ENCODE measurements at places on chromosomes 4 and X. TPM values are rescaled to one million over a fixed set of nuclear protein-coding genes. Genes with fewer than 3 reads are reported as not detected.

The GLOD5 gene
- total RNA-seq: 0.63 TPM

The PTCHD1 gene
- total RNA-seq: not detected

The HERC3 gene
- 1.8 TPM for total RNA-seq

The DTHD1 gene
- 0.37 TPM for total RNA-seq

The MAGED2 gene
- total RNA-seq: 35.4 TPM

The TMEM156 gene
- not detected for total RNA-seq

The HS3ST1 gene
- 53.5 TPM for total RNA-seq

The EDNRA gene
- not detected for total RNA-seq

The GPR119 gene
- not detected for total RNA-seq

The GYPE gene
- total RNA-seq: not detected

The CTAG2 gene
- not detected for total RNA-seq

The GLRA2 gene
- total RNA-seq: not detected

DNA sequence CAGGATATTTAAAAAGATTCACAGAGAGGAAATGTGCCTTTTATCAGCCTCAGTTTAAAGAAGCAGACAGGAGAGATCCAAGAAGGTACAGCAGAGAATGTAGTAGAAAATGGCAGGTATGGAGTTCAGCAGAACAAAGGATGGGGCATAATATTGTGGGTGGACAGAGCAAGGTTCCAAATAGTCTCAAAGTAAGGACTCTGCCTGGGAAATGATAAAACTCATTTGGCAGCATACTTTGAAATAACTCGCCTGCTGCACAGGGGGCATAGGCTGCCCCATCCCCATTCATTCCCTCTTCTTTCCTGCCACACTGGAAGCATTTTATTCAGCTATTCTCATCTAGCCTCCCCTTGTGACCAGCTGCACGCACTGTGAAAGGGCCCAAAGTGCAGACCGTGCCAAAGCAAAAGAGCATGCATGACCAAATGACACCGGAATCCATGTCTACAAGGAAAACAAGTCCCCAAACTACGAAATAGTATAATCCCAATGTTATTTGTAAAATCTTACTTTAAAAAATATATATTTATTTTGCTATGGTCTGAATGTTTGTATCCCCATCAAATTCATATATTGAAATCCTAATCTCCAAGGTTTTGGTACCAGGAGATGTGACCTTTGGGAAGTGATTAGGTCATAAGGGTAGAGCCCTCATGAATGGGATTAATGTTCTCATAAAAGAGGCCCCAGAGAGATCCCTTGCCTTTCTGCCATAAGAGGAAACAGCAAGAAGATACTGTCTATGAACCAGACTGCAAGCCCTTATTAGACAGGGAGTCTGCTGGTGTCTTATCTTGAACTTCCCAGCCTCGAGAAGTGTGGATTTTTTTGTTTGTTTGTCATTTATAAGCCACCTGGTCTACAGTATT, 77.4 kb upstream of the PRSS48 start:
- DNase-seq: no peak

DNA sequence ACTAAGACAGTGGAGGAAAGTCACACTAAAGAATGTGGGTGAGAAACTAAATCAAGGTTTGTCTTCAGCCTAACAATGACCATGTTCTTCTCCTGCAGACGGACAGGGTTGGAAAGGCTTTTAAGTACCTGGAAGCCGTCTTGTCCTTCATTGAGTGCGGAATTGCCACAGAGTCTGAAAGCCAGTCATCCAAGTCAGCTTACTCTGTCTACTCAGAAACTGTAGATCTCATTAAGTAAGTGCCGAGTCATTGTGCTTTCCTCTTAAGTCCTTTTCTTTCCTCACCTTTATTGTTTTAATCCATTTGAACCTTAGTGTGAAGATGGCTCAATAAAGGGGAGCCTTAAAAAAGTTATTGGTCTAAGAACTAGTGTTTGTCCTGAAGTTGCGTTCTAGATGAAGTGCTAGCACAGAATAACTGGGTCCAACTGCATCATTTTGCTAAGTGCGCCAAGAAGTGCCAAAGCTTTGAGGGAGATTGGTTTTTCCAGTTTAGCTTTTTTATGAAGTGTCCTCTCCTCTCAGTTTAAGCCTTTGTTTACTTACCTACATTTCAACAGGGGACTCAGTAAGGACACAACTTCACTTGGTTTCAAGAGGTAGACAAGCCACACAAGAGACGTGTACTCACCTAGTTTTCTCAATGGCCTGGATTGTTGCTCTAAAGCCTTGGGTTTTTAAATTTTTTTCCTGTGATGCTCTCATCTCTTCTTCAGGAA, 89.3 kb downstream of the KLHL8 start:
- DNase-seq: no peak

DNA sequence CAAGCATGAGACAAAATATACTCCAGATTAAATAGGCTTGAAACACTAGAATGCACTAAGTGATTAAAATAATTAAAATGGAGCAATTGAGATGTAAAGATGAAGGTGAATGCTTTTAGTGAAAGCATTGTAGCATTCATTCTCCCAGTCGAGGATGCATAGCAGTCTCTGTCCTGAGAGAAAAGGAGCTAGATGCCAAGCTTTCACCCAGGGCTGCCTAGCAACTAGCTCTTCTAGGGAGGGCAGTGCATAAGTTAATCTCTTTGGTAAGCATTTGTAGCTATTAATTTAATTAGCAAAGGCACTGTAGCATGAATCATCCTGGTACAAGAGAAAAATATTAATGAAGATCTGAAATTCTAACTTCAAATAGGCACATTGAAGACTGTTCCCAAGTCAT, 1014.8 kb downstream of the C4orf33 start:
- no peak for DNase-seq

DNA sequence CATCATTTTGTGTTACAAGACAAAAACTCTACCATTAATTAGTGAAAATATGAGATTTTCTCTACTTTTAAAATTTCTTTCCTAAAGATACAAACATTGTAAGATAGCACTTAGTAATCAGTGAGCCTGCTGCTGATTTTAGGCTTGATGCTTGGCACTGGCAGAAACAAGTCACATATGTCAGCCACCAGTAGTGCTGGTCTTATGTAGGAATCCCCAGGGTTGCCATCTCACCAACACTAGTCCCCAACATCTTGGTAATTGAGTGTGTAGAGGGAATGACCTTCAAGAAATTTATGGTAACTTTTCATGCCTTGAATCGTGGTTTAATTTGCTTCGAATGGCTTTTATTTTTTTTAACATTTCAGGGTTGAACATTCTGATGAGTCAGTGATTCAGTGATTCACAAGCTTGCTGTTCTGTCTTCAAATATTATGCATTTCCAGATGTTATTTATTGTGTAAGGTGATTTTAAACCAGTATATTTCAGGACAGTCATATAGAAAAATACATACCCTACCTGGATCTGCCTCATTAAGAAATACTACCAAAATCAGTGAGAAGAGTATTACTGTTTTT, 11.9 kb downstream of the EXOC1 start:
- DNase-seq: no peak

DNA sequence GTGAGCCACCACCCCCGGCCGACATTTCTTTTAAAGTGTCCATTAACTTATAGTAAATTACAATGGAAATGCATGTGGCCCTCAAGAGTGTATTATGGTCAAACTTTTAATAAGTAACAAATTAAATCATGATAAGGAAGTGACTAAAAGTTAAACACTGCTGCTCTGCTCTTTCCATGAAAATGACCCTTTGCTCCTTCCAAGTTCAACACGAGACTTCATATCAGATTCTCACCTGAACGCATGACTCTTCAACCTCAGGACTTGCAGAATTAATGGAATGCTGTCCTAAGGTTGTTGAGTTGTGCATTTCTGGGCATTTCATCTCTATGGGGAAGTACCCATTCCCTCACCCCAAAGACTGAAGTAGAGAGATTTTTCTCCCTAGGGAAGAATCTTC, 27.1 kb downstream of the AWAT2 start:
- DNase-seq: peak; percentile 13

GRCh38 chr4:99300934-99301333, 10.1 kb upstream of the ADH1A start:
- peak; percentile 43 for DNase-seq

DNA sequence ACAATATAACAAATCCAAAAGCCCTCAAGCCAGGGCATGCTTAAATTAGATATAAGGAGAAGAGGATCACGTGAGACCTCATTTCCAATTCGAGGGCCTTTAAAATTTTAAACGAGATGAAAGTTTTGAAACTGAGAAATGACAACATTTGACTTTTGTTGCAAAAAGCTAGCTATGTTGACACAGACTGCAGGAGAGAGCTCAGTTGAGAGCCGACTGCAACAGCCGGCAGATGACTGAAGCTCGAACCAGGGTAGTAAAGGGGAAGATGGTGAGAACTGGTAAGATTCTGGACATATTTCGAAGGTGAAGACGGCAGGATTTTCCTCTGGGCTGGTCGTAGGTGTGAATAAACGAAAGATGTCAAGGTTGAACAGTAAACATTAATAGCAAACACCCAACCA, 773 bp downstream of the PRMT9 start:
- peak; percentile 17 for DNase-seq

DNA sequence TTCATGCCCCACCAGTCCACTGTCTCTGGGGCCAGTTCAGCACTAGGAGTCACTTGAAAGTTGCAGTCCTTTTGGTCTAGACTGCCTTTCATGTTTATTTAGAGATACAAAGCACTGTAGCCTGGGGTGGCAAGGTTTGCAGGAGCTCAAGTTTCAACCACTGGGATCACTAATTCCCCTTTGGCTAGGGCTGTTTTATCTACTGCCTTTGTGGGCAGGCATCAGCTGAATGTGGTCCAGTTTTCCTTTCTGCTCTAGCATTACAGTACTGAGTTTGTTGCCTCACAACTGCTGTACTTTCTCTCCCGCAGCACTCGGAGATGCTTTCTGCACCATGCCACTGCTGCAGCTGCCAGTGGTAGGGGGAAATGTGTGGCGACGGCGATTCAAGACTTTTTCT, 222.3 kb upstream of the HDX start:
- DNase-seq: no peak

DNA sequence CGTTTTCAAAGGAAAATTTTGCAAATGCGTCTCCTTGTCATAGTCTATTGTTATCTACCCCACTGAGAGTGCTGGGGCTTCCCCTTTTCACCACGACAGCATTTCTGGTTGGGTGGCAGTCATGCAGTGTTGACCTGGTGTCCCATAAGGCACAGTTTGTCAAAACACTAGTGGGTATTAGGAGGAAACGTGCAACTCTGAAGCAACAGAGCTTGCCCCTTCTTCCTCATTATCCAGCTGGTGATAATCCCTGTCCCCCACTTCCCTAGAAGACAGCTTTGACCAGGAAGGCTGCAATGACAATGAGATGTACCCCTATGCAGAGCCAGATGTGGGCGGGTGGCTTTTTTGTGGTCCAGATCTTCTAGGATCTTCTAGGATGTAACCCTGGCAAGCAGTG, 1.8 kb downstream of the TBC1D1 start:
- no peak for DNase-seq

DNA sequence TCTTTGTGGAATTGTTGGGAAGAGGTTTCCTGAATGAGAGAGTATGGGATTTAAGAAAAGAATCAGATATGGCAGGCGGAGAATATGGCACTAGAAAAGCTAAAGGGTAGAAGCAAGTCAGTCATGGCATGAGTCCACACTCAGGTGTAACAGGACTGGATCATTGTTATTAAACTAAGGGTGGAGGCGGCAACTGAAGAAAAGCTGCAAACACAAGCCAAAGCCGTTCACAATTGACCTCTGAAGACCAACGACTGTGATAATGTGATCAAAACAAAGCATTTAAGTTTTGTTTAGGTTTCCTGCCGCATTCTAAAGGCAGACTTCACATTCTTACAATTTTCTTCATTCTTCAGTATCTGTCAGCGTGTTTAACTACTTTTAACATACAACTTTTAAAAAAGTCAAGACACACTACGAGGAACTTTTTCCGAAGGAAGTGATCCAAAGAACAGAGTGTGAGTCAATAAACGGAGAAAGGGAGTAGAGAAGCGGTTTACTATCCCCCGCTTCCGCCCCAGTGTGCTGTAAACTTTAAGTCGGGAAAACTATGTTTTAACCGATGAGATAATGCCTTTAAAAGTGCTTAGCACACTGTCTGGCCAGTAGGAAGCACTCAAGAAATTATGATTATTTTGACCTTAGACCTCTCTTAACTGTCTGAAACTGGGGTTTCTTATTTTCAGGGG, 909 bp upstream of the SLAIN2 start:
- DNase-seq: no peak

DNA sequence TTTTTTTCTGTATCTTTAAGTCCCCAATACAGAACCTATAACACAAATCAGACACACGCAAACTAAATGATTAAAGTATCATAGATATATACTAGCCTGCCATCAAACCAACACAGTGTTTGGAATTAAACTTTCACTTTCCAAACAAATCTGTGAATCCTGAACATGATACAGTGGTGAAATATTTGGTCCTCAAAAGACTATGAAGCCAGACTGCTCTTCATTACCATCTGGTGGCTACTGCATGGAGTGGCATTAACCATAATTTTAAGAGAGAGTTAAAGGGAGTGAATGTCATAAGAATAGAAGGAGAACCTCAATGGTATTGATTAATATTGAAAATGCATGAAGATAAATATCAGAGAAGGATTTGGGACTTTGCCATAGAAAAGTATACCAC, 9.2 kb upstream of the GABRA4 start:
- DNase-seq: no peak

- peak; percentile 26 for DNase-seq
These were observed 75.7 kb downstream of the ANXA3 start for GRCh38 chr4:78627046-78627965.

GRCh38 chr4:18021720-18022571, at the start of gene LCORL:
Gene LCORL, minus strand, starts transcription at chr4:18021755. Its CDS starts 4 bp downstream, at chr4:18021751.
- DNase-seq: peak; percentile 95

GRCh38 chr4:100261346-100261745, 71.1 kb upstream of the DDIT4L start:
- DNase-seq: no peak

DNA sequence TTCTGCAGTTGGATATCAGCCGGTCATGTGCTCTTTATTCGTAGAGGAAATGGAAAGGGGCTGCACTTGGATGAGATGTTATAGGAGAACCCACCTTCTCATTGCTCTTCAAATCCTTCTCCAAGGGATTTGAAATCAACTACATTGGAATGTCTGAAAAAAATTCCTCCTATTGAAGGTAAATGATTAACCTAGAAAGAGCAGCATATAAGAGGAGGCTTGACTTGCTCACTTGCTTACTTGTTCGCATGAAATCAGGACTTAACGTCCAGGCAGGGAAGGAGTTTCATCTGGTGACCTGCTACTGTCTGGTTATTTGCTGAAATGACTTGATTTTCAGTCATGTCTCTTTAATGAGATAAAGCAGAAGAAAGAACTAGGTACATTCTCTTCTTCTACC, 338.4 kb upstream of the NOCT start:
- DNase-seq: no peak

DNA sequence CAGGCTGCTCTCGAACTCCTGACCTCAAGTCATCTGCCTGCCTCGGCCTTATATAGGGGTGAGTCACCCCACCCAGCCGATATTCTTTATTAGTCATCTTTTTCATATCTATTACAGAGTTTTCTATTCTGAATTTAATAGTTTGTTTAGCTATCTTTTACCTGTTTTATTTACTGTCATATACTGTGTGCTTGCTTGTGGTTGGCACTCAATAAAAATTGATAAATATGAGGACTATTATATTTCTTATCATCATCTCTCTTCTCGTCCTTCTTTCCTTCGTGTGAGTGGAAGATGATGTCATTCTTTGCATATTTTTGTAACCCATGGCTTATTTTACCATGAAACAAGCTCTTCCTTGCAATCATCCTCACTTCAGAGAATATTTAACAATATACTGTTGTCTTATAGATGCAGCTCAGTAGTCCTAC, 265.5 kb downstream of the ARHGAP24 start:
- DNase-seq: no peak

Measured in HT-29 (cell line).